ENCODE measurements at places on chromosomes 16 and 17.

- no peak for DNase-seq
Observed at GRCh38 chr17:8904201-8904600, 36.7 kb upstream of the PIK3R6 start.

- DNase-seq, result no peak
Observed at GRCh38 chr16:87948119-87948545, 3.1 kb upstream of the BANP start.

GRCh38 chr17:50426814-50427787, 1.1 kb downstream of the ACSF2 start:
- DNase-seq, result peak; percentile 75

GRCh38 chr17:44928136-44928535, 12.8 kb upstream of the GFAP start:
- DNase-seq, result no peak

DNA sequence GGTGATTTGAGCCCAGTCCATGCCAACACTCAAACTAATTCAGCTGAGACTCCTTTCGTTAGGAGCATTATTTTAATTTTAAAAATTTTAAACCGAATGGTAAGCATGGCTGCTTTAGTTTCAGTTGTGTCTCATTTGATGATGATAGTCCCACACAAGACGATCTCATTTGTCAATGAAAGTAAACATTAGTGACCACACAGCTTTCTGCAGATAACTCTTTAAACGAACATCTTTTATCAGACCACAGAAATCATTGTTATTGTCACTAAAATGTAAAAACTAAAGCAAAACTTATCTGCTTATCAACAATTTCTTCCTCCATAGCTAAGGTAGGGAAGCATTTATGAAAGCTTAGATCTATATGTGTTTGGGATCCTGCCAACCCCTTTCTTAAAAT, 382.2 kb downstream of the ZFHX3 start:
- no peak for DNase-seq

DNA sequence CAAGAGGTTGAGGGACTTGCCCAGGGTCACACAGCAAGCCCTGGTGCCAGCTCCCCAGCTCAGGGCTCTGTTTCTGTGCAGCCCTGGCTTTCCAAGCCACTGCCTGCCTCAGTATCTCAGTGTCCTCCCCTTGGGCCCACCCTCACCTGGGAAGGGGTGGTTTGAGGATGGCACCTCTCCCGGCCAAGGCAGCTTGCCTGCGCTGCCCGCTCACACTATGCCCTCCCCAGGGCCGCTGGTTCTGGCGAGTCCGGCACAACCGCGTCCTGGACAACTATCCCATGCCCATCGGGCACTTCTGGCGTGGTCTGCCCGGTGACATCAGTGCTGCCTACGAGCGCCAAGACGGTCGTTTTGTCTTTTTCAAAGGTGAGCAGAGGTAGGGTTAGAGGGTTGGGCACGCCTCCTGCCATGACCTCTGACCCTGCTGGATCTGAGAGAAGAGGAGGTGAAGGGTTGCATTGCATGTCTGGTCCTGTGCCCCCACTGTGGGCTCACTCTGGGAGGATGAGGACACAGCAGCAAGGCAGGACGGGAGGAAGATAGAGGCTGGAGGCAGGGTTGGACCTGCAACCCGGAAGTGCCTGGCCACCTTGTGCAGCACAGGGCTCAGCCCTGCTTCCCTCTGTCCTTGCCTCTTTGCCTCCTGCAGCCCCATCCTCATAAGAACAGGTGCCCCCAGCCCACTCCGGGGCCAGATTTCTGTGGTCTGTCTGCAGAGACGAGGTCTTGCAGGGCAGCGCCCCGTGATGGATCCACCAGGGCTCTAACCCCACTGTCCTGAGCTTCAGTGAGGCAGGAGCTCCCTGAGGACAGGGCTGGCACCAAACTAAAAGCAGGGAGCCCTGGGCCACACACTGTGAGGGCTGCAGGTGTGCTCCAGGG, 16.7 kb downstream of the MMP15 start:
- no peak for DNase-seq

- no peak for DNase-seq
Observed at GRCh38 chr16:88548131-88548874, 21.9 kb upstream of the ZC3H18 start.

DNA sequence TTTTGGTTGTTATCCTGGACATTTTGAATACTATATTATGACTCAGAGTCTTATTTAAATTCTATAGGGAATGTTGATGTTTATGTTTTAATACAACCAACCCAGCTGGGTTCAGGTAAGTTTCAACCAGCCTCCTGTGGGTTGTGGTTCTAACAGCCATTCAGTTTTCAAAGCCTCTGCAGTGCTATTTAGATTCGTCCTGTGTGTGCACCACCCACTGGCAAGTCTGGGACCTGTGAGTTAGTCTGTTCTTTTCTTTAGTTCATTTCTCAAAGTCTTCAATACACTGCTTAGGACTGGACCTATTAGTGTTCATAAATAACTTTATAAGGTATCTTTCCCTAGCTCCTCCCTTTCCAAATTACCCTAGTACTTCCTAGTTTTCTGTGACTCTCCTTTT, 170.6 kb downstream of the TMEM132E start:
- no peak for DNase-seq

DNA sequence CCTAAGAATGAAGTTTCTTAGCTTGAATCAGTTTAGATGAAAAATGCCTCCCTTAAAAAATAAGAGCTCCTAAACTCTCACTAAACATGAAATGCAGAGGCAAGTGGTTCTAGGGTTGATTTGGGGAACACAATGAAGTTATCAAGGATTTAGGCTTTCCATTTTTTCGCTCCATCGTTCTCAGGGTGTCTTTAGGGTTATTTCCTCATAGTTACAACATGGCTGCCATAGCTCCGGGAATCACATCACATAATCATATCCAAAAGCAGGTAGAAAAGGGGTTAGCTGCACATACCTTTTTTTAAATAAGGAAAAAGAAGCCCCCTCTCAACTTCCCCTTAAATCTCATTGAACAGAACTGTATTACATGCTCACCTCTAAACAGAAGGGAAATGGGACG, 21.4 kb downstream of the ZP2 start:
- no peak for DNase-seq

DNA sequence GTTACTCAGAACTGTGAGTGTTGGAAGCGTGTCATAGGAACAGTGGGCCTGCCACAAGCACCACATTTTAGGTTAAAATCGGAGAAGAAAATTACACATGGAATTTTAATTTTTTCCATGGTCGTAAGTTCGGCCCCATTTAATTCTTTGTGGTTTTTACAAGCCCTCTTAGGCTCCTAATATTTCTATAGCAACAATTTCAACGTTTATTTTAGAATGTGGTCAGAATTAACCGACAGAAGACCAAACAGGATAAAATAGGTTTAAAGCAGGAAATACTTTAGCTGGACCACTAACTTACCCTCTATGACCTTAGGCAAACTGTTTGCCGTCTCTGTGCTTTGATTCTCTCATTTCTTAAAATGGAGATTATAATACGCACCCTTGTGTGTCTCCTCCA, 69.9 kb downstream of the FTO start:
- DNase-seq, result no peak
